ENCODE measurements at places on chromosomes 16 and 17.

GRCh38 chr17:48198950-48199541 lies 91.5 kb downstream of the SNX11 start:
- no peak for DNase-seq

- no peak for DNase-seq
Observed at GRCh38 chr17:80637048-80637781, 92.6 kb downstream of the RPTOR start.

- DNase-seq: no peak
Observed at GRCh38 chr17:57916925-57917858, 38.0 kb downstream of the CUEDC1 start.

DNA sequence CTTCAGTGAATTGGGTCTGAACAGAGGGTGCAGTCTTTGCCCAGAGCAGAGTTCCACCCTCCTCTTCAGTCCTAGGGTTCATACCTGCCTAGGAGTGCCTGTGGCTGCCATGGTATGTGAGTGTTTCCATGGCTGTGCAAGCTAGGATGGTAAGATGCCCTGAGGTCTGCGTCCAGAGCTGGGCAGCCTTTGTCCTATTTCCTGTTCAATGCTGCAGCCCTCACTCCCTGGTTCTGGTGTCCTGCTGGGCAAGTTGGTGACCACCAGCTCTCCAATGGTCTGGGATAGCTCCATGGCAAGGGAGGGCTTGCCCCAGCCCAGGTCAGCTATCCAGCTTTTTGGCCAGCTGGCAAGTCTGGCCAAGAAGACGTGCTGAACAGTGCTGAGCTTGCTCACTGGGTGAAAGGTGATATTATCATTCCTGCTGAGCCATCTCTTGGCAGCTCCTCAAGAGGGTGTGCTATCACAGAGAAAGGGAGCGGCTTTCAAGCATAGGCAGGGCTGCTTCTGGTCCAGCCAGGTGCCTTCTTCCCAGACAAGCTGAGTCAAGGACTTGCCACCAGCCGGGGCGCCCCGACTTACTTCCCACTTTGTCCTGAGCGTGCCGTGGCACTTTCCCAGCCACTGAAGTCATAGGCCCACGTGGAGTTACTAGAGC lies 13.0 kb upstream of the NFATC3 start:
- DNase-seq: no peak

GRCh38 chr17:4676791-4677190 lies 27.1 kb downstream of the PELP1 start:
- DNase-seq: no peak

- DNase-seq: no peak
Observed at GRCh38 chr17:29847527-29848400, 82.3 kb downstream of the SSH2 start.

DNA sequence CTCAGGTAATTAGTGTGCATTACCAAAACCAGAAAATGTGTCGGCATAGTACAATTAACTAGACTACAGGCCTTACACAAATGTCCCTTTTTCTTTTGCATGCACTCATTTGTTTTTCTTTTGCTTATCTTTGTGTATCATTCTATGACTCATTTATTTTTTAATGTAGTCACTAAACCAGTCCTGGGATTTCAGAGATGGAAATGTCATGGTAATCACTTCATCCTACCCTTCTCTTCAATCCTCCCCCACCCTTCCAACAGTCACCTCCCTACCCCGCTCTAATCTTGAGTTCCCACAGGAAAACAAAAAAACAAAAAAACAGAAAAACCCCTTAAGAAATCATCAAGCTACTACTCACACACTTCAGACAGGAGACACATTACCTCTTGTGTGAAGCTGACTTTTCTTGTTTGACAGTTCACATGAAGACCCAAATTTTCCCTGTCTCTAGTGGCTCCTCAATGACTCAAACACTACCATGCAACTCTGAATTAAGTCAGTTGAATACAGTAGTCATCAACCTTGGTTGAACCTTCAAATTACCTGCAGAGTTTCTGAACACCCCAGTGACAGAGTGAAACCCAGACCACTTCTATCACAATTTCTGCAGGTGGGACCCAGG lies 242.4 kb upstream of the SALL1 start:
- no peak for DNase-seq

DNA sequence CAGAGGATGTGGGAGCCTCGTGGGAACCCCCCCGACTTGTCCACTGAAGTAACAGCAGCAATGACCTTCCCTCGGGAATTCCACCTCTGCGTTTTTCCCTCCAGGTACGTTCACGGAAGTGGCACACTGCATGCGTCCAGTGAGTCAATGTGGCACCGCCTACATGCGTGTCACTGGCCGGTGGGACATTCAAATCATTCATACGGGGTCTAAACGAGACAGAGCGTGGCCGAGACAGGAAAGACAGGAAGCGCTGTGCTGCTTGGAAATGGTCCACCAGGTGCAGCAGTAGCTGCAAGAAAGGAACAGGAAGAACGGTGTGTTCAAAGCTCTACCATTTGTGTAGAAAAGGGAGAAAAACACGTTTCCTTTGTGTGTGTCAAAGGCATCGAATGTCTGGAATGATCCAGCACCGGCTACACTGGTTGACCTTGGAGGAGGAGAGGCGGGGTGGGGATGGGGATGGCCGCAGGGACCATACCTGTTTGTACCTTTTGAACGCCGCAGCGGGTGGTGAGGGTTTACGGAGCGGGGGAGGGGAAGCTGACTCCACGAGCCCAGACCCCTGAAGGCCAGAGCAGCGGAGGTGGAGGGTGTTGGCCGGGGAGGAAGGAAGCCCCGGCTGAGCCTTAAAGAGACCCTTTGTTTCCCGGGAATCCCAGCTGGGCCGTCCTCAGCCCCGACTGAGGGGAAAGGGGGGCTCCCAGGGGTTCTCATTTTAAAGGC lies 1.7 kb upstream of the PGAP6 start:
- DNase-seq: no peak

GRCh38 chr16:1113489-1113888 lies 17.4 kb upstream of the C1QTNF8 start:
- DNase-seq: no peak

GRCh38 chr17:1067282-1067956 lies 70.5 kb downstream of the TIMM22 start:
- no peak for DNase-seq

GRCh38 chr16:83187405-83187804 lies 560.6 kb downstream of the CDH13 start:
- DNase-seq: no peak
